ENCODE measurements at places on chromosomes 12 and 14. TPM values are rescaled to one million over a fixed set of nuclear protein-coding genes. Genes with fewer than 3 reads are reported as not detected.

The POP5 gene
- total RNA-seq, result 20.1 TPM

The SMIM41 gene
- total RNA-seq, result not detected

The PLEKHG3 gene
- total RNA-seq, result 6.9 TPM

The SYNDIG1L gene
- not detected for total RNA-seq

The PTPRB gene
- 4.4 TPM for total RNA-seq

The A2M gene
- total RNA-seq, result 60.6 TPM

The PTHLH gene
- total RNA-seq, result 0.51 TPM

The NDRG2 gene
- total RNA-seq, result 2.8 TPM

The WNT5B gene
- 529 TPM for total RNA-seq

The COCH gene
- not detected for total RNA-seq

The PTPRQ gene
- 0.11 TPM for total RNA-seq

The GLI1 gene
- 0.63 TPM for total RNA-seq

The C14orf93 gene
- 7.1 TPM for total RNA-seq

The ANO4 gene
- total RNA-seq, result 6.6 TPM

The ABCD2 gene
- not detected for total RNA-seq

The PLEKHG7 gene
- total RNA-seq, result not detected

The RNU4-1 gene
- total RNA-seq, result not detected

The STAC3 gene
- total RNA-seq, result 1.3 TPM

The ADAM21 gene
- total RNA-seq, result 0.97 TPM

The DTX1 gene
- not detected for total RNA-seq

The CDH24 gene
- 3.8 TPM for total RNA-seq

The ERBB3 gene
- 3.3 TPM for total RNA-seq

The AKAP5 gene
- total RNA-seq, result 0.89 TPM

The LRRC10 gene
- not detected for total RNA-seq

The TAS2R9 gene
- total RNA-seq, result not detected

The SLC17A8 gene
- not detected for total RNA-seq

The NABP2 gene
- 29.9 TPM for total RNA-seq

The OR6C4 gene
- total RNA-seq, result not detected

The RGS6 gene
- total RNA-seq, result not detected

The IL22 gene
- not detected for total RNA-seq

The AQP6 gene
- total RNA-seq, result not detected

The HOXC11 gene
- not detected for total RNA-seq

The SCYL2 gene
- 42.9 TPM for total RNA-seq

The CCDC196 gene
- total RNA-seq, result not detected

The GDF3 gene
- total RNA-seq, result not detected

The TAS2R42 gene
- total RNA-seq, result not detected

The KLRC2 gene
- not detected for total RNA-seq

The HOXC6 gene
- total RNA-seq, result 4.9 TPM

The GNB3 gene
- 3.2 TPM for total RNA-seq

The OVCH1 gene
- 0.13 TPM for total RNA-seq

The GSG1 gene
- total RNA-seq, result 1.3 TPM

The HELB gene
- 0.86 TPM for total RNA-seq

The TTC7B gene
- total RNA-seq, result 28.2 TPM
